ENCODE measurements at places on chromosomes 12 and 14.

DNA sequence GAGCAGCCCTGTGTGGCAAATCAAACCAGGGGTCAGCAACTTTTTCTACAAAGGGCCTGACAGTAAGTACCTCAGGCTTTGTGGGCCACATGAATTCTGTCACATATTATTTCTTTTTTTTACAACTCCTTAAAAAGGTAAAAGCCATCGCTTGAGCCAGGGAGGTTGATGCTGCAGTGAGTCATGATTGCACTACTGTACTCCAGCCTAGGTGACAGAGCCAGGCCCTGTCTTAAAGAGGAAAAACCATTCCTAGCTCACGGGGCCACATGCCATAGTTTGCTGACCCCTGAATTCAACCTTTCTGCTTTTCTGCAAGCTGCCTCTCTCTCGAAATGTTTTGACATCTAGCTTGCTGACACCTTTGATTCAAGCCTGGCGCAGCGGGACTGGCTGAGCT lies 55.1 kb upstream of the CORO1C start:
- DNase-seq: no peak

DNA sequence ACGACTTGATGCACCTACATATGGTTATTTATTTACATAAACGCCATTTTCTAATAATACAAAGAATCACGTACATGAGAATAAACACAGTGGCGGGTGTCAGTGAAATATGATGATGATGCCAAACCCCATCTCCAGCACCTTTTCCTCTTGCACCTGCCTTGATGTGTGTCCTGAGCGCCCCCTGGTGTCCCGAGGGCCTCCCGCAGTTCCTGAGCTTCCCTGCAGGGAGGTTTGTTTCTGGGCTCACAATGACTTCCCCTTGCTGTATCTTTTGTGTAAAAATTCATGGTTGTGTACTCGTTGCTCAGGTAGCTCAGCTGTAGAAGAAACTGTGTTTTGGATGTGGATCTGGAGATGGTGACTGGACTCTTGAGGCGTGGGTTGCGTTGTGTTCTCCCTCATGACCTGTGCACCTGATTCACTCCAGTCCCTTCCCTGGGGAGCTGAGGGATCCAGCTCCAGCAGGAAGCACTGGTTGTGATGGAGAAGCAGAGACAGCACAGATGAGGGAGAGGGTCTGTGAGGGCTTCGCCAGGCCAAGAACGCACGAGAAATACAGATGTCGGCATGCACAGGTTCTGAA lies 1037.8 kb downstream of the TMEM121 start:
- DNase-seq: no peak

GRCh38 chr12:30138483-30138882 lies 354.7 kb upstream of the TMTC1 start:
- peak; percentile 57 for DNase-seq

DNA sequence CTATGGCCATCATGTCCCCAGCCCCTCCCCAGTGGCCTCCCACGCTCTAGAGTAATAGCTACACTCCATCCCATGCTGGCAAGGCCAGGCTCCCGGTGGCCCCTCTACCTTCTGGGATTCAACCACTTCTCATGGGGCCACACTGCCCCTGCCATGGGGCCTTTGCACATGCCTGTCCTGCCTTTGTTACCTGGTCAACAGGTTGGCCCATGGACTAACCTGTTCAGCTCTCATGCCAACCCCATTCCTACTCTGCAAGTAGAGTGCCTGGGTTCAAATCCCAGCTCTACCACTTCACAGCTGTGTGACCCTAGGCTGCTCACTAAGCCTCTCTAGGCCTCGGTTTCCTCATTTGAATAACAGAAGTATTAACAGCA lies 98.5 kb downstream of the RFLNA start:
- DNase-seq: no peak

DNA sequence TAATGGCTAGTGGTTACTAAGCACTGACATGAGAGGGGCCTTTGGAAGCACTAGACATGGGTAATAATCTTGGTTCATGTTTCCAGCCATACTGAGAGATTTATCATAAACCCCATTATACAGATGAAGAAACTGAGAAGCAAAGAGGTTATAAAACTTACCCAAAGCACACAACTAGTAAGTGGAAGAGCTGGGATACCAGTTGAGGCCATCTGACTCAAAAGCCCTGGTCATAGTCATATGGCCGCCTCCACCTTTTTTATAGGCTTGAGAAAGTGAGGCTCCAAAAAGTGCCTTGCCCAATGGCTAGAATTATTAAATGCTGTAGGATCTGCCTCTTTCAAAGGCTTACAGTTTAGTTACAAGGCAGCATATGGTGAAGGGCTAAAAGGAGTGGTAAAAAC lies 944 bp downstream of the TXNRD1 start:
- DNase-seq: no peak

All from astrocyte (in vitro differentiated cells and primary cell).